Chondrocyte (in vitro differentiated cells): ENCODE measurements at places on chromosomes 2 and 18. TPM values are rescaled to one million over a fixed set of nuclear protein-coding genes. Genes with fewer than 3 reads are reported as not detected.

DNA sequence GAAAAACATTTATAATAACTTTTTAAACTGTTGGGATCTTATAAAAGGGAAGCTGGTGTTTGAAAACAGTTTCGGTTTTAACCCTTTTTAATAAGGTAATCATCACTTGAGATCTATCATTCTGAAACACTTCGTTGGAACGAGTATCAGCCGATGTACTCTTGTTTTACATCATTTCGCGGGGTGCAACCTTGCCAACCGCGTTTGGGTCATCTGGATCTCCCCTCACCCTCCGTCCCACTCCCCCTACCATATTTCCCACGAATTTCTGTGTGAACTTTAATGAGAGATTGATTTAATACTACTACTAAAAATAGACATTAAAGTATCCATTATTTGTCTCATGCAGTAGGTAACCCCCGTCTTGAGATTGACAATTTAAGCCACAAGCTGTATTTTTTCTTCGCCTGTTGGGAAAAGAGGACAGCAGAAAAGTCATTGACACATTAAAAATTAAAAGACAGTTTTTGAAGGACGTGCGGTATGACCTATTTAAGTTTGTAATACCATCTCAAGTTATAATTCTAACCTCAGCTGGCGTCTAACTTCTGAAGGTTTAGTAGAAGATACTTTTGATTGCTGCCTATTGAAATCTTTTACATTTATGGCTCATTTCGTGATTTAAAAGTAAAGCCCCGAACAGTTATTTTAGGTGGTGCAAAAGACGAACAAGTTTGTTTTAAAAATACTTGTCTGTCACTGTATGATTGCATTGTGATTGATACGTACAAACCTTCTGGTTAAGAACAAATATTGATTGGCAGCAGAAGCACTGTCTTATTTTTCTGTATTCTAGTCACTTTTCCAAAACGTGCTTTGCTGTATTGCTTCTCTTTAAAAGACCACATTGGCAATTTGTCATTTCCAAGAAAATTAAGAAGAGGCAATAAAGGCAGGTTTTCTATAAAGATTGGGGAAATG, 1.5 kb downstream of the CREB1 start:
- peak overlapping the region; percentile 91 for H3K4me3 ChIP-seq
- H3K27ac ChIP-seq: peak overlapping the region; percentile 97
- DNase-seq: no peak
- H3K36me3 ChIP-seq: peaks cover 3% of the 10 kb centered on the region
- no peaks in the 10 kb centered on the region for H3K27me3 ChIP-seq

- no peaks in the 10 kb centered on the region for H3K36me3 ChIP-seq
- no peak for DNase-seq
- no peaks in the 10 kb centered on the region for H3K27me3 ChIP-seq
- H3K4me3 ChIP-seq: no peak overlapping the region
- peaks cover 31% of the 10 kb centered on the region for H3K4me1 ChIP-seq
- no peak overlapping the region for H3K27ac ChIP-seq
Observed at GRCh38 chr2:45654250-45654649, 2.8 kb downstream of the PRKCE start.

DNA sequence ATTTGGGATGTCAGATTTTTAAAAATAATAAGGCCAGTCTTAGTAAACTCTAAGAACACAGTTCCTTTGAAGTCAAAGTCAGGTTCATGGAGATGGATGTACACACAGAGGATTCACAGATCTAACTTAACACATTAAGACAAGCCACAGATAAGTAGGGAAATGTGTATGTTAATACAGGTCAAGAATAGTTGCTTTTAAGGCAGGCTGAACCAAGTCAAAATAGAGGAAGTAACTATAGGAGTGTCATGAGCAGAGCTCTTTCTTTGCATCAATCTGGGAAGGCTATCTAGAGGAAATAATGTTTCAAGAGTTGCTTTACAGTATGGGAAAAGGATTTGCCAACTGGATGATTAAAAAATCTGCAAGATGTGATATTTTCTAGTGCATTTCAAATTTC, 128.0 kb upstream of the FBXO11 start:
- H3K36me3 ChIP-seq: no peaks in the 10 kb centered on the region
- DNase-seq: no peak
- no peak overlapping the region for H3K27ac ChIP-seq
- no peaks in the 10 kb centered on the region for H3K4me1 ChIP-seq

GRCh38 chr2:189002079-189002478, 27.9 kb downstream of the COL3A1 start:
- peak overlapping the region; percentile 94 for H3K27ac ChIP-seq
- no peak for DNase-seq
- peaks cover 76% of the 10 kb centered on the region for H3K4me1 ChIP-seq
- H3K36me3 ChIP-seq: peaks cover 64% of the 10 kb centered on the region
- H3K4me3 ChIP-seq: no peak overlapping the region

GRCh38 chr2:225615514-225615913, 216.0 kb downstream of the NYAP2 start:
- H3K4me3 ChIP-seq: no peak overlapping the region
- H3K4me1 ChIP-seq: peaks cover 5% of the 10 kb centered on the region
- H3K27ac ChIP-seq: no peak overlapping the region
- no peak for DNase-seq

DNA sequence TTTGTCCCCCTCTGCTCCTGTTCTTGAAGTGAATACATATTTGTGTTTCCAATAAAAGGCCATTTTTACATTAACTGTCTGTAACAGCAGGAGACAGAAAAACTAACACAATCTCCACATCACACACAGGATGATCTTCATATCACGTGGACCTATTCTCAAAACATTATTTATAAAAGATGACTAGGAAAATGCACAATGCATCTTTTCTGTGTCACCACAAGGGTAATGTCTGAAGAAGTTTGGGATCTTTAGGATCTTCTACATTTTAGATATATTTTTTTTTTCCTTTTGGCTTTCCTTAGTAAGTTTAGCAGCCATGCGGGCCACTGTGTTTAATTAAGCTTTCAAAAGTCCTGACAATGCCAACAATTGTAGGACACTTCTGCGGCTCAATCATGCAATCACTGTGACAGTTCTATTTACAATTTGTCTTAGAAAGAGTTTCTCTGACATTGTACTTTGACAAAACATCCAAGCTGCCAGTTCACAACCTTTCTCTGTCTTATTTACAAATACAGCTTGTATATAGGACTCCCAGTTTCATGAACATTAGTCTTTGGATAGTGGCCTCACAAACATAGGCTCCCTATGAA, 12.3 kb downstream of the BCL11A start:
- peaks cover 14% of the 10 kb centered on the region for H3K36me3 ChIP-seq
- no peak overlapping the region for H3K4me3 ChIP-seq
- DNase-seq: no peak
- no peaks in the 10 kb centered on the region for H3K27me3 ChIP-seq

GRCh38 chr2:120747281-120747680, 11.6 kb downstream of the GLI2 start:
- H3K27ac ChIP-seq: no peak overlapping the region
- peaks cover 65% of the 10 kb centered on the region for H3K4me1 ChIP-seq
- no peaks in the 10 kb centered on the region for H3K27me3 ChIP-seq
- DNase-seq: no peak

DNA sequence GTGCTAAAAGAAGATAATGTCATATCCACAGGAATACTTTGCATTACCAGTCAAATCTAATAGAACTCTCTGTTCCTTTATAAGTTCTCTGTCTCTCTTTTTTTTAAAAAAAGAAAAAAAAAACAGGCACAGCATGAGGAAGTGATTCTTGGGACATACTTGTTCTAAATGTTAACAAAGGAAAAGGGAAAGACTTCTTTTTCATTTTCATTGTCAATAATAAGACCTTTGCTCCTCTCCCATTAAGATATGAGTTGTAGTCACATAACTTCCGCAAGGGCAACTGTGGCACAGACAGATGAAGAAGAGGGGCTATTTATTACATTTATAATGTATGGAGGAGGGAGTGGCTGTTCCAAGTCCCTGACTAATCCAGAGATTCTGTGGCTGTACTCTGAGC, 4.7 kb downstream of the CD302 start:
- DNase-seq: no peak
- H3K36me3 ChIP-seq: no peaks in the 10 kb centered on the region
- H3K27ac ChIP-seq: no peak overlapping the region
- no peak overlapping the region for H3K4me3 ChIP-seq
- H3K4me1 ChIP-seq: peaks cover 25% of the 10 kb centered on the region

- H3K27ac ChIP-seq: peak overlapping the region; percentile 62
- H3K4me3 ChIP-seq: no peak overlapping the region
- peaks cover under 1% of the 10 kb centered on the region for H3K36me3 ChIP-seq
- H3K4me1 ChIP-seq: peaks cover 37% of the 10 kb centered on the region
Observed at GRCh38 chr2:149858216-149858615, 270.6 kb upstream of the MMADHC start.

GRCh38 chr2:50395605-50396297, 636.2 kb downstream of the NRXN1 start:
- no peak for DNase-seq
- H3K4me3 ChIP-seq: no peak overlapping the region
- H3K4me1 ChIP-seq: no peaks in the 10 kb centered on the region
- H3K36me3 ChIP-seq: no peaks in the 10 kb centered on the region
- H3K27me3 ChIP-seq: peaks cover 15% of the 10 kb centered on the region

DNA sequence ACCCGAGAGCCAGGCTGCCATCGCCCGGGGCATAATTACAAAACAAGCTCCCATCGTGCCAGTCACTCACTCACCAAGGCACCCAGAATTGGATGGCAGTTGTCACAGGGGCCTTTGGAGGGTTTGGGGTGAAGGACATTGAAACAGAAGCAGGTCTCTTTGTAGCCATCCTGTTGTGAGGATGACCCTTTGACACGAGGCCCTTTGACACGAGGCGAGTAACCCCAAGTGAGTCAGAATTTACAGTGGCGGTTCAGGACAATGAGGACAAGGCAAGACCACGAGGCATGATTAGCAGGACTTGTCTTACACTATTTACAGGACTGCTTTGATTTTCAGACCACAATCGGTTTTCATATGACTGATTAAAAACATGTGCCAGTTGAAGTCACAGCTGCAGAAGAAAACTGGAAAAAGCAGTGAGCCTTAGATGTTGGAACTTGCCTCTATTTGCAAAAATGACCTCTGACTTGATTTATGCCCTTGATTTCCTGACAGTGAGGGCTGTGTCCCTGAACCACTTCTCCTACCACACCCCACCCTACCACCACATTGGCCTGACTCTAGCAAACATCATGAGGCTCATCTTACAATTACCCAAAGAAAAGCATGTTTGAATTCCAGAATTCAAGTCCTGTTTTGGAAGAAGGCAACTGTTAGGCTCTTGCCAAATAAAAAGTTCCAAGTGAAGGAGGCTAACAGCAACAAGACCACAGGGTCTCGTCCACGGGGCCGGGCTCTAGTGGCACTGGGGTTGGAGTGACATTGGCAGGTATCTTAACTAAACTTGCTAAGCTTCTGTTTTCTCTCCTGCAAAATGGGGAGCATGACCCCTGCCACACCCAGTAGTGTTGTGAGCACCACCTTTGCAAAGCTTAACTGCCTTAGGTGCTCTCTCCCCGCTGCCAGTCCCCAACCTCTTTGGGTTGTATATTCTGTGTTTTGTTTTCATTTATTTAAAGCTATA, 64.4 kb upstream of the FOSL2 start:
- peaks cover 2% of the 10 kb centered on the region for H3K36me3 ChIP-seq
- H3K4me1 ChIP-seq: peaks cover 64% of the 10 kb centered on the region
- no peak for DNase-seq
- no peaks in the 10 kb centered on the region for H3K27me3 ChIP-seq
- H3K4me3 ChIP-seq: no peak overlapping the region
- peak overlapping the region; percentile 90 for H3K27ac ChIP-seq

Gene KCNK3
- 0.77 to 2.9 TPM (median 2.8 TPM) in 3 replicates for total RNA-seq

Gene SLC30A3
- 0.17 to 0.31 TPM in 2 of 3 replicates, not detected in the other for total RNA-seq

Gene CD207
- total RNA-seq: not detected in 3 replicates

Gene SP3
- 56.9 to 59.4 TPM (median 58.7 TPM) in 3 replicates for total RNA-seq

Gene SOX11
- total RNA-seq: 31.6 to 46.6 TPM (median 32.1 TPM) in 3 replicates

Gene CELF4
- total RNA-seq: 0.22 to 0.90 TPM in 2 of 3 replicates, not detected in the other
